Hematopoietic multipotent progenitor cell treated with erythropoietin and hydrocortisone succinate and interleukin-3 and kit ligand, for 15 days (in vitro differentiated cells): ENCODE measurements at places on chromosomes 13 and 19.

DNA sequence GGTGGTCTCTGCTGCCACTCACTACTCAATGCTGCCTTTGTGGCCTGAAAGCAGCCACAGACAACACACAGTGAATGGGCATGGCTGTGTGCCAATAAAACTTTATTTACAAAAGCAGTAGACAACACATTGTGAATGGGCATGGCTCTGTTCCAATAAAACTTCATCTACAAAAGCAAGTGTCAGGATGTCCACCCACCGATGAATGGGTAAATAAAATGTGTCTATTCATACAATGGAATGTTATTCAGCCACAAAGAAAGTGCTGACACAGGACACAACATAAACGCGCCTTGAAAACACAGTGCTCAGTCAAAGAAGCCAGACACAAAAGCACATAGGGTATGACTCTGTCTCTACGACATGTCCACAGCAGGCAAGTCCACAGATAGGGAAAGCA is 20.1 kb downstream of the ZSCAN5A start:
- no peak for DNase-seq

GRCh38 chr19:4500841-4501591 is 17.3 kb downstream of the PLIN4 start:
- DNase-seq: no peak

DNA sequence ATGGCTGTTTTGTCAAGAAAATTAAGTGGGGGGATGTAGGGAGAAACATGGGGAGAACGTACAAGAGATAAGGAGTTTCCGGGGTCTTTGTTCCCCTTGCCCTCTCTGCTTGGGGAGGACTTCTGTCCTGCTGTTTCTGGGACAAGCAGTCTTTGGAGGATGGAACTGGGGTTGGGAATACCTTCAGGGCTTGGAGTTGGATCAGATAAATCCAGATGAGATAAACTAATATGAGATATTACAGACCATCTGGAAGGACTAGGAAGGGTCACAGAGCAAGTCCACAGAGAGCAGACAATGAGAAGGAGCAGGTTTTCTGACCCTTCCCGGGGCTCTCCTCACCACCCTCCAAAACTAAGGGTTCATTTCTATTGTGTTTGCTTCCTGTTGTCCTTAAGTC is 237.5 kb downstream of the TSHZ3 start:
- DNase-seq: no peak

DNA sequence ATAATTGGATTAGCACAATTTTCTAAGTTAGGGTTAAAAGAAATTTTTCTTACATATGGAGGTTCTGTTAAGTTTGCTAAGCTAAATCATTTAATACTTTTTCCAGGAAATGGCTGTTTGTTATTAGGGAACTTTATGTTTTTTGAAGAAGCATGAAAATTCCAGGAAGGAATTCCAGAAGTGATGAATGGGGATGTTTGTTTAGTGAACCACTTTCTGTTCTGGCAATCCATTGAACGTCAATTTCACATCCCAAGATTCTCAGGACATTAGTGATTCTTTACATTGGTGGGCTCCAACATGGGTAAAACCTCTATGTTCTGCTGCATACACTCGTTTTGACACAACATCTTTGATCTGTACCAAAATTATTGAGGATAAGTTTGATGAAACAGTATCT is 534.4 kb downstream of the IRS2 start:
- DNase-seq: no peak
